ENCODE measurements at places on chromosomes 11 and 22.

DNA sequence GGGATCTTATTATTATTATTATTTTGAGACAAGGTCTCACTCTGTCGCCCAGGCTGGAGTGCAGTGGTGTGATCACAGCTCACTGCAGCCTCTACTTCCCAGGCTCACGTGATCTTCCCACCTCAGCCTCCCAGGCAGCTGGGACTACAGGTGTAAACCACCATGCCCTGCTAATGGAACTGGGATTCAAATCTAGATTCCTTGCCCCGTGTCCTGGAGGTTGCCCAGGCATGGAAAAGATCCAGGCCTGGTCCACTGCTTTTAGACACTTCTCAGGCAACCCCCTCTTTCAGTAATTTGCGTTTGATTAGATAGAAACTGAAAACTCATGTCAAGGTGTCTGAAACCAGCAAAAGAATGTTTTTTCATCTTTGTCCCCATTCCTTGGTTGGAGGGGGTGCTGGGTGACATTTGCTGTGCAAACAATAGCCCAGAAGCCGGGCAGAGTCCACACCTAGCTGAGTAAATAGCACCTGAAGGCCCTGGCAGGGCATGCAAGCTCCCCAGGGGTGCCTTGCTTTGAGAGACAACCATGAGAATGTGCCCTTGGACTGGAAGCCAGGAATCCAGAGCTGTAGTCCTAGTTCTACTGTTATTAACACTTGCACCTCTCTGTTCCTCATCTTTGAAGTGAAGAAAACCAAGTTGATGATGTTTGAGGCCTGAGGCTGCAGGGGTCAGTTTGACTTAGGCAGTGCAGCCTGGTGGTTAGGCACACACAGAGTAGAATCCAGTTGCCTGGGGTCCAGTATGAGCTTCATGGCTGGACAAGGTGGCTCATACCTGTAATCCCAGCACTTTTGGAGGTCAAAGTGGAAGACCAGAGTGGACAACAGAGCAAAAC is 19.1 kb upstream of the XBP1 start:
- DNase-seq, result peak; percentile 48

GRCh38 chr11:1330473-1330872 is 21.0 kb upstream of the TOLLIP start:
- no peak for DNase-seq

DNA sequence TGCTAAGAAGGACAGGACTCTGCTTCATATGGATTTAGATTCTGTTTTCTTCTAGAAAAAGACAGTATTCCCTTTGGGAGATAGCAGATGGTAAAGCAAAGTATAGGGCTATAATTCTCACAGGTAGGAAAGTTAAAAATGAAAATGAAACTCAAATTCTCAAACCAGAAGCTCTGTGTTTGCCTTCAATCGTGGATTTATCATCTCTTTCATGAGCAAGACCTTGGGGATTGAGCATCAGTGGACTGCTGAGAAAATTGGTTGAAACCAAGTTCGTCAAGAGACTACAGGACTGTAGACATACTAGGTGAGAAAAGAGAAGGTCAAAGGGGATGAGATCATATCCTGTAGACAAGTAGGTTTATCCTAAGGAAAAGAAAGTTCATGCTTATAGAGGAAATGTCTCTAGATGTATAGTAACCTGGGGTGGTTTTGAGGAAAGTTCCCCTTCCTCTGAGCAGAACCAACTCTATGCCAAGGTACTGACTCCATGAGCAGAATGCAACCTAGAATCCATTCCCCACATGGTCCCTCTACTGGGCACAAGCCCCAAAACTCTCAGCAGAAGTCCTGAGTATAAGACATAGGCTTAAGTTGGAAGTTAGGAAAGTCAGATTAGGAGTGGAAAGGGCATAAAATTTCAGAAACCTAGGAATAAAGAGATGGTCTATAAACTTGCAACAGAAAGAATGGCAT is 46.5 kb downstream of the SLC5A12 start:
- DNase-seq, result no peak

GRCh38 chr22:42335839-42336378 is 65.5 kb upstream of the TCF20 start:
- DNase-seq, result no peak

GRCh38 chr11:93895106-93895862 is 44.9 kb upstream of the VSTM5 start:
- DNase-seq, result no peak

GRCh38 chr22:40960145-40960544 is 9.0 kb downstream of the RBX1 start:
- no peak for DNase-seq

GRCh38 chr11:32881286-32881685 is 11.3 kb upstream of the QSER1 start:
- no peak for DNase-seq

DNA sequence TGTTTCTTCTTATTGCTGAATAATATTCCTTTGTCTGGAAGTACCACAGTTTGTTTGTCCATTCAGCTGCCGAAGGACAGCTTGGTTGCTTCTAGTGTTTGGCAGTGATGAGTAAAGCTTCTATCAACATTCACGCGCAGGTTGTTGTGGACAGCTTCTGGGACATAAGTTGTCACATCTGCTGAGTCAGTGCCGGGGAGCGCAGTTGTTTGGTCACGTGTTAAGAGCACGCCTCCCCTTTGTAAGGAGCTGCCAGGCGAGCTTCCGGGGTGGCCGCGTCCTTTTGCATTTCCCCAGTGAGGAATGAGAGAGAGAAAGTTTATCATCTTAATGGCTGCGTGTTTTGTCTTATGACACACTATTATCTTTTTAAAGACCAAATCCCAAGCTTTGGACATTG is 30.3 kb downstream of the SAMM50 start:
- DNase-seq, result no peak

DNA sequence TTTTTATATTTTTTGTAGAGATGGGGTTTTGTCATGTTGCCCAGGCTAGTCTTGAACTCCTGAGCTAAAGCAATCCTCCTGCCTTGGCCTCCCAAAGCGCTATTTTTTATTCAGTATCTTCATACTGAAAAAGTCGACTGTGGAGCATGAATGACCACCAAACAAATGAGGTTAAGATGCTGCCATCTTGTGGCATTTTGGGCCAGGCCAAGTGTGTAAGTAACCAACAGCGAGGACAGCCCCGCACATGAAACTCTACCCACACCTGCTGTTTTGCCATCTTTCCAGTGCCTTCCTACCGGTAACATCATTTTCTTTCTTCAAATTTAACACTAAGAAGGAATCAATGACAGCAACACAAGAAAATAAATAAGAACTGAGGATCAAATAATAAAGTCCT is 32.2 kb upstream of the AQP11 start:
- no peak for DNase-seq

GRCh38 chr22:34333285-34333684 is 413.0 kb upstream of the LARGE1 start:
- no peak for DNase-seq

- DNase-seq, result no peak
Measured at GRCh38 chr11:27896096-27896495, 195.8 kb upstream of the BDNF start.

DNA sequence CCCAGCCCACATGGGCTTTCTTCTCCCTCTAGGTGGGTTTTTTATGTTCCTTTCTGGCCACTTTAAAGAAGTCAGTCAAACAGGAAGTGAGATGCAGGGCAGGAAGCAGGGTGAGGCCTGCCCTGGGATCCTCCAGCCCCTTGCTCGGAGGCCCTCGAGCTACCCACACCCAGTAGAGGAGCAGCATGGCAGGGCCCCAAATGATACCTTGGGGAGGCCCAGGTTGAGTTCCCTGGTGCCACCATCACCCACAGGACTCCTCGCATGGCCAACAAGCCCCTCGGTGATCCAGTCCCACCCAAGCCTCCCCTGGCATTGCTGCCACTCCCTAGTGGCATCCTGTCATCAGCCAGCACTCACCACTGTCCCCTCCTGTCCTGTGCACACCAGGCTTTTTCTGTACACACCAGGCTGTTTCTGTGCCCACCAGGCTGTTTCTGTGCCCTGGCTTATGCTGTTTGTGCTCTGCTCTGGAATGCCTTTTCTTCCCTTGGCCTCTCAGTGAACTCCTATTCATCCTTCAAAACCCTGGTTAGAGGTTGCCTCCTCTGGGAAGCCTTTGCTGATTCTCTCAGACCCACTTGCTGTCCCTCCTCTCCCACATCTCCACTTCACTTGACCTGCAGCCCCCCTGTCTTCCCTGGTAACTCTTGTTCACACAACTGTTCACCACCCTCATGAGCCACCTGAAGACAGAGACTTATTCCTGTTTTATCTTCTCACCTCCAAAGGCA is 3.1 kb upstream of the PTGDR2 start:
- DNase-seq, result no peak

DNA sequence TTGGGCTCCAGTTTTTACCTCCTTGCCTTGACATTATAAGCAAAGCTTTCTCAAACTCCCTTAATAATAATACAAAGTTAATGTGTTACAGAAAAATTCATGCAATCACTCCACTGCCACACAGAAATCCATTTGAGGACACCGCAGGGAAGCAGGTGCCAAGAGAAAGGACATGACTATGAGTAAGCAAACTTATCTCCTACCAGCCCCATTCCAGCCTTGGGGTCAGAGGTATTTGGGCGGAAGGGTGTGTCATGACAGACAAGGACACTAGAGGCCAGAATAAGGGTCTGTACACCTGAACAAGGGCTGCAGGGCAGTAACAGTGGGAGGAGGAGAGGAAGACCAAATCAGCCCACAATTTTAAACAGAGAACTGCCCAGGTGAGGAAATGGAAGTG is 5.9 kb downstream of the GNG3 start:
- DNase-seq, result no peak

DNA sequence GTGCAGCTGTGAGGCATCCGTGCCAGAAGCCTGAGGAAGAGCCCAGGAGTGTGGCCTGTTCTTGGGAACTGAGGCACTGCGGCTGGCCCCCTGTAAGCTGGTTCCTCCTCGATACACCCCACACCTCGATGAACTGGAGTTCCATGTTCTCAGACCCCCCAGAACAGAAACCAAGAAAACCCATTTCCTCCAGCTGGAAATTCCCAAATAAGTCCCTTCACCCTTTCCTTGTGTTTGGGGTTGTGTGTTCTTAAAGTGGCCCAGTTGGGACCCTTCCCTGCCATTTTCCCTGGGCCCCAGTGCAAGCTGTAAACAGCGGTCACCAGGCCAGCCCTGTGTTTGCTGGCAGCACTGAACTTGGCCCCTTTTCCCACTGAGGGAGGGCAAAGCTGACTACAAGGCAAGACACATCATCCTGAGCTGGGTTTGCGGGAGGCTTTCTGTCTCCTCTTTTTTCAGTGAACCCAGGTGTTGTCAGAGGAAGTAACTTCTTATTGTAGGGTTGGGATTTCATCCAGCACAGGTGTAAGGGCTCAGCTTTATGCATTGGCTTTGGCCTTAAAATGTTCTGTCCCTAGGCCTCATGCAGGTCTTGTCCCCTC is 60.1 kb upstream of the MPEG1 start:
- DNase-seq, result no peak

DNA sequence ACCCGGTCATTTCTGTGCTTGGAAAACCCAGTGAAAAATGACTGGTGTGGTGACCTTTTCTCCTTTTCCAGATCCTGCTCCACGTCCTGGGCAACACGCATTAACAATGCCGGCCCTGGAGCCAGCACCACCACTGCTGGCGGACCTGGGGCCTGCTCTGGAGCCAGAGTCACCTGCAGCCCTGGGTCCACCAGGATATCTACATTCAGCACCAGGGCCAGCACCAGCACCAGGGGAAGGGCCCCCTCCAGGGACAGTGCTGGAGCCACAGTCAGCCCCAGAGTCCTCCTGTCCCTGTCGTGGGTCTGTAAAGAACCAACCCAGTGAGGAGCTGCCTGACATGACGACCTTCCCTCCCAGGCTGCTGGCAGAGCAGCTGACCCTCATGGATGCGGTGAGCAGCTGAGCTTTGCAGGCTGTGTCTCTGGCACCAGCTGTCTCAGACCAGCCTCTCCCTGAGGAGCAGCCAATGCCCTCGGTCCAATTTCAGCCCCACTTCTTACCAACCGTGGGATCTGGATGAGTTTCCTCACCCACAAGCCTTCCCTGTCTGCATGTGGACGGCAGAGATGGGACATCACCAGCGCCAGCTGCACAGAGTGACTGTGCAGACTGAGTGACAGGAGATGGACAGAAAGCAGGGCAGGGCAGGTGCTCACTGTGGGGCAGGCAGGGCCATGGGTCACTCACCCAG is 1.9 kb downstream of the RGL4 start:
- no peak for DNase-seq

DNA sequence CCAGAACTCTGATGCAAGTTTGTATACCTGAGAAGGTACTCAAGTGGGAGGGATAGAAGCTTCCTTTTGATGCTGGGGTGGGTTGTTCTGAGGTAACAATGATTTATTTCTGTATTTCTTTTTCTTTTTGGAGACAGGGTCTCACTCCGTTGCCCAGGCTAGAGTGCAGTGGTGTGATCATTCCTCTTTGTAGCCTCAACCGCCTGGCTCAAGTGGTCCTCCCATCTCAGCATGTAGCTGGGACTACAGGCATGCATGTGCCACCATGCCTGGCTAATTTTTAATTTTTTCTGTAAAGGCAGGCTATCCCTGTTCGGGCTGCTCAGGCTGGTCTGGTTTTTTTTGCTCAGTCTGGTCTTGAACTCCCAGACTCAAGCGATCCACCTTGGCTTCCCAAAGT is 7.9 kb downstream of the KDM2A start:
- DNase-seq, result no peak

DNA sequence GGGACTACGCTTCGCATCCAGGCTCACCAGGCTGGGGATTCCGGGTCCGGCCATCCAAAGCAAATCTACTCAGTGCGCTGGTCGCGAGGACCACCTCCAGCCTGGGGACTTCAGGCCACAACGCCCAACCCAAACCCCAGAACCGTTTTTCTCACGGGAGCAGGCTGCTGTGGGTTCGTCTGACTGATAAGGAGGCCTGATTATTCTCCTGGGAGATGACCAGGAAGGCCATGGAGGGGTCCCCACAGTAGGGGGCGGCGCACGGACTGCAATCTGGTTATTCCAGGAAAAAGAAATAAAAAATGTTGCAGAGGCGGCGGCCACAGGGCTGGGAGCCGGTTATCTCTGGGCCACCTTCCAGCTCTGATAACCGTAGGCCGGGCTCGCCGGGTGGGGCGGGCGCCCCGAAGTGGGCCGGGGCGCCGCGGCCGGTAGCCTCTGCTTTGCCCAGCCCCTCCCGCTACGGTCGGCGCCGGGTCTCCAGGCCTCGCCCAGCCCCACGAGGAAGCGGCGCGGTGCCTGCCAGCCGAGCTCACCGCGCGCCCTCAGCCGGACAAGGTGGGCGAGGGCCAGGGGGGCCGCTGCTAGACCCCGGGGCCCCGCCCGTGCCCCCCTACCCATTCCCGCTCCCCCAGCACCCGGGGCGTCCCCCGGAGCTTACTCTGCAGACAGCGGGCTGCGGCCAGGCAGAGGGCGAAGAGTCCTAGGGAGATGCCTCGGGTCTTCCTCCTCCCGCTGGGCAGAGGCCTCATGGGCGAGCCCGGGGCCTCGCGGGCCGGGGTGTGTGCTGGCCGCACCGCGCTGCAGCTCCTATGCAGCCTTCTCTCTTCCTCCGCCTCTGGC is 446 bp downstream of the VSTM5 start:
- DNase-seq, result no peak

Data from GM06990 (cell line).